NCI-H1436 treated with DMSO at 0.1 percent for 48 hours (cell line): ENCODE measurements at places on chromosomes 11 and 22.
A peak's percentile ranks its signal among the peaks of the same experiment; 100 is the strongest.

- no peak for DNase-seq
Observed at GRCh38 chr11:73667891-73668290, 21.5 kb downstream of the PLEKHB1 start.

DNA sequence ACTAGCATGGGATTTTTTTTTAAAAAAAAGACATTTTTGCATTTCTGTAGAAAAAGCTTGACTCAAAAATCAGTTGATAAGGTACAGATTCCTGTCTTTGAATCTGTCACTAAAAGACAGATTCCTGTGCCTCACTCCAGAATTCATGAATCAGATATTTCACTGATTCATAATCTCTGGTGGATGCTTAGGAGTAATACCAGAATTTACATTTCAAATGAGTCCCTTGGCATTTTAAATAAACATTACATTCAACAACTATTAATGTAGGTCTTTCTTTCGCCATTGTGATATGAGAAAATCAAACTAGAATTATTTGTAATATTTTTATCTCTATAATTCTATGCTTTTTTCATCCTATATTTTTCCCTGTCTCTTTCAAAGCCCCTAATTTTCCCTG, 128.3 kb downstream of the APIP start:
- no peak for DNase-seq

GRCh38 chr22:30309951-30310741, 16.6 kb downstream of the TBC1D10A start:
- DNase-seq: peak; percentile 15

DNA sequence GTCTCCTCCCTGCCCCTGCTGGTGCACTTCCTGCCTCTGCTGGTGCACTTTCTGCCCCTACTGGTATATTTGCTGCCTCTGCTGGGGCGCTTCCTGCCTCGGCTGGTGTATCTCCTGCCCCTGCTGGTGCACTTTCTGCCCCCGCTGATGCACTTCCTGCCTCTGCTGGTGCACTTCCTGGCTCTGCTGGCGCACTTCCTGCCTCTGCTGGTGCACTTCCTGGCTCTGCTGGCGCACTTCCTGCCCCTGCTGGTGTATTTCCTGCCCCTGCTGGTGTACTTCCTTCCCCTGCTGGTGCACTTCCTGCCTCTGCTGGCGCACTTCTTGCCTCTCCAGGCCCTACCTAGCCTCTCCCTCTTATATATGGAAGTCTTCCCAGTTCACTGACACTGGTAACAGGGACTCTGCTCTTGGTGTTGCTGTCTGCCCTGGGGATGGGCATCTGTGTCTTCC, 10.1 kb downstream of the MTFP1 start:
- no peak for DNase-seq

DNA sequence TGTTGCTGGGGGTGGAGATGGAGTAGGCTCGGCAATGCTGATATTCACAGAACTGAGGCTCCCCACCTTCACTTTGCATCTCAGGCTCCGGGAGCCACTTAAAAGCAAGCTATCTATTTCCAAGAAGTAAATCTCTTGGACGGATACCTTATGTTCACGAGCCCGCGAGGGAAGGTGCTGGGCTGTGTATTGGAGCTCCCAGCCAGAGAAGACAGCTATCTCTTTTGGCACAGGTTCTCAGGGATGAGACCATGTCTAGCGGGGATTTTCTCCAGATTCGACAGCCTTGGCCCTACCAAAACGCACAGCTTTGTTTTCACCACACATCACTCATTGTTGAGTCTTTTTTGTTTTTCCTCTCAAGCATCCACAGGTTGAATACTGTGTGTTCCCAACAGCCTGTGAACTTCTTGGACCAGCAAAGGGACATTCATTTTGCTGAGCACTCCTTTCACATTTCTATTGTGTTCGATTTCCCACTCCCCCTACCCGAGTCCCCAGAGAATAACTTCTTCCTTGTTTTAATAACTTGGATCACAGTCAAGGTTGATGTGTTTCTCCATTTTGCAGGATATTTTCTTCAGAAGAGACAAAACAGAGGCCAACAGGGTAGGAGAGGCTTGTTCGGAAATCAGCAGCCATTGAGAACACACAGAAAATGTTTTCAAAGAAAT, 23.3 kb downstream of the WT1 start:
- DNase-seq: no peak

DNA sequence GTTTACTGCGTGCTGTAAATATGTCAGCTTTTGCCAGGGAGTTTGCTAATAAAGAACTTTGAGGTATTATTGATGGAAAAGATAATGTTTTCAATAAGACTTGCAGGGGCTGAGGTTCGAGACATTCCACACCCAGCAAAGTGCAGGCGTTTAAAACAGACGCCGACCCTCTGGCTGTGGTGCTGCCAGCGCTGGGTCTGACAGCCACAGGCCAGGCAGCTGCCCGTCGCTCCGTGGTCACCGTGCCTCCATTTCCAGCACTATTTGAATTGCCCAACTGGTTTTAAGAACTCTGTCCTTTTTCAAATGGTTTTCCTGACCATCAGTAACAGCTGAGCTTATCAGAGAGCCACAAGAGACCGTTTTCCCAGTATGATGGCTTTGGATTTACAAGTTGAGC, 28.1 kb upstream of the ALX4 start:
- DNase-seq: no peak

GRCh38 chr22:42180349-42180842, 49.8 kb upstream of the CYP2D6 start:
- DNase-seq: no peak

DNA sequence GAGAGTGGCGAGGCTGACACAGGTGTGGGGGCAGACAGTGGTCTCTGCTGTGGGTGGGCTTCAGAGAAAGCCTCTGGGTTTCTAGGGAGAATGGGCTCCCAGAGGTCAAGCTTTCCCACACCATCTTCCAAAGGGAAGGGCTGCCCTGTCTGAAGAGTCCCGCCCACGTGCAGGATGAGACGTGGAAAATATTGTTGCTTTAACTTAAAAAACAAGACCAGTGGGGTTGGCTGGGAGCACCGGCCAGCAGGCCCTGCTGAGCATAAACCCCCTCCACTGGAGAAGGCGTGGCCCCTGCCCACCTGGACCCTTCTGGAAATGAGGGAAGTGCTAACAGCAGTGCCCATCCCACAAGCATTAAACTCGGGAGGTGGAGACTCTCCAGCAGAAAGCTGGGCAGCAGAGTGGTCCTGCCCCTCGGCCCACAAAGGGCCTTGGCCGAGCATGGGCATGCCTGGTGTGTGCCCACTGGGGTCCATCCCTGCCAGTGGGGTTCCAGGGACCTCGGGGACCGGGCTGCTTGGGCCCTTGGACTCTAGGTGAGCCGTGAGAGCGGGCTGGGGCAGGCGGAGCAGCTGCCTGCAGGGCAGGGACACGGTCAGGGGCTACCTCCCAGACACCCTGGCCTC, 15.4 kb downstream of the SELENOO start:
- no peak for DNase-seq
